Muscle of arm (tissue), 14 donors: ENCODE measurements at places on chromosomes 1 and 21. TPM values are rescaled to one million over a fixed set of nuclear protein-coding genes. Genes with fewer than 3 reads are reported as not detected.
A peak's percentile ranks its signal among the peaks of the same experiment; 100 is the strongest.

GRCh38 chr1:88998716-88999115 is 6.3 kb upstream of the KYAT3 start:
- peak; percentile 81 for DNase-seq

DNA sequence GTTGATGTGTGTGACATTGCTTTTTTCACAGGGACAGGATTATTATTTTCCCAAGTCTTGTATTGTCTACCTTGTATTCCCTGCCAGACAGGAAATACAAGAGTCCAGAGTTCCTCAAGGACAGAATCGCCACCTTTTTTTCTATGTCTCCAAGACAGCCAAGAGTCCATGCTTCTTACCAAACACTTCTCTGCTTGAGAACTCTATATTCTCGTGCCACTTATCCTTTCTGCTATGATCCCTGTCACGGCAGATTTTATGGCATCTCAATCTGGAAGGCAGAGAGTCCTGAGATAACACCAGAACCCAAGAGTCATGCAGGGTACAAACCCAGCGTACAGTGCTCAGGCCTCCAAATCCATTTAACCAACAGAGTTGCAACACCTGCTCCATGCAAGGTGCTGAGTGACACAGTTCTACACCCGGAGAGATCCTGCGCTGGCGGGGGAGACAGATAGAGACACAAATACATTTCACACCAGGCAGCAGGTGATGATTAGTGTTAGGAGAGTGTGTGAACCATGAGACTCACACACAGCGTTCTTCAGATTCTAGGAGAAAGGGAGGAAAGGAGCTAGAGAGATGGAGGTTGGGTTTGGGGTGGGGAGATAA is 107.6 kb downstream of the NAV1 start:
- DNase-seq: no peak

DNA sequence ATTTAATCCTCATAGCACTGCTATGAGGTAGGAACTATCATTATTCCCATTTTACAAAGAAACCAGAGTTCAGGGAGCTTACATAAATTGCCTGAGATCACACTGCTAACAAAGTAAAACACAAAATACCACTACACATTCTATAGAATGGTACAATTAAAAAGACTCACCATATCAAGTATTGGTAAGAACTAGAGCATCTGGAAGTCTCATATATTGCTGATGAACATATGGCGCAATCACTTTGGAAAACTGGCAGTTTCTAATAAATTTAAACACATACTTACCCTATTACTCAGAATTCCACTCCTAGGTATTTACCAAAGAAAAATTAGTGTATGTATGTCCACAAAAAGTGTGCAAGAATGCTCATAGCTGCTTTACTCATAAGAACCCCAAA is 261.5 kb downstream of the RRAGC start:
- DNase-seq: no peak

DNA sequence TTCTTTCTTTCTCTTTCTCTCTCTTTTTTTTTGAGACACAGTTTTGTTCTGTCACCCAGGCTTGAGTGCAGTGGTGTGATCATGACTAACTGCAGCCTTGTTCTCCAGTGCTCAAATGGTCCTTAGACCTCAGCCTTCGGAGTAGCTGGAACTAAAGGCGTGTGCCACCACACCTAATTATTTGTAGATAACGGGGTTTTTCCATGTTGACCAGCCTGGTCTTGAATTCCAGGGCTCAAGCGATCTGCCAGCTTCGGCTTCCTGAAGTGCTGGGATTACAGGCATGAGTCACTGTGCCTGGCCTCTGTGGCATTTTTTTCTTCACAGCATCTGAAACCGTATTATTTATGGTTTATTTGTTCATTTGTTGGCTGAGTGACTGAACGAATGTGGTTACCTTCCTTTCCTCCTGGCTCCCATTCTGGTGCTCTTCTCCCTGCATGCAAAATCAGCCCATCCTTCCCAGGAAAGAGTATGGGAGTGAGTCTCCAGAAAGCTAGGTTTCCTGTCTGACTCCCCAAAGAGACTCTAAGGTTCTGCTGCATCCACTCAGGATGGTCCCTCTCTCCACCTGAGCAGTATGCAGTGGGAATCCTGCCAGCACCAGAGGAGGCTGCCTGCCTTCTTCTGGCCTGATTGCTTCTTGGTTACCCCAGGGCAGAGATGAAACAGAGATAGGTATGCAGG is 155.0 kb upstream of the BEND5 start:
- no peak for DNase-seq

GRCh38 chr1:7754234-7754633 is 16.9 kb upstream of the VAMP3 start:
- DNase-seq: no peak

DNA sequence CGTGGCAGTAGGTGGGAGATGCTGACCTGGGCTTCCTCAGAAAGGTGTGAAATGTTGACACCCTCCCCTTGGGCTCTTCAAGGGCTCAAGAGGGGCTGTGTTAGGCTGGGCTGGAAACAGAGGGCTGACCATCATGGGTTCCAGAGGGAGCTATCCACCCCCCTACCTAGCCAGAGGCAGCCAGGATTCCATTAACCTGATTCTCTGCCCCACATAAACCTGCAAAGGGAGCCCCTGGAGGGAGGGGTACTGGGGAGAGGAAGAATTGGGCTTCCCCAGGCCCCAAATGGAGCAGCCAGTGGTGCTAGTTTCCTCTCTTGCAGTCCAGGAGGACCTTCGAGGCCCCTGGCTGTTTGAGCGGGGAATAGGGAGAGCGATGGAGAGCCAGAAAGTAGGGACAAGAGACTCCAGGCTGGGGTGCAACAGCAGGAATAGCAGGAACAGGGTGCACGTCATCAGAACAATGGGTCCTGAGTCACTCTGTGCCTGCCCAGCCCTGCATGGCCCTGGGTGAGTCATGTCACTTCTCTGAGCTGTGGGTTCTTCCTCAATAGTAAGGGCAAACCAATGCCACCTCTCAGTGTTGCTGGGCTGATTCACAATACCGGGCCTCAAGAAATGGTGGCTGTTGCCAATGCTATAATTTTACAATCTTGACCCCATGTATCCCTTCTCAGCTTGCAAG is 121.2 kb downstream of the EPHB2 start:
- no peak for DNase-seq

GRCh38 chr1:226100436-226101391 is 38.2 kb downstream of the H3-3A start:
- no peak for DNase-seq

GRCh38 chr1:207284209-207284897 is 37.1 kb upstream of the CD55 start:
- DNase-seq: no peak

DNA sequence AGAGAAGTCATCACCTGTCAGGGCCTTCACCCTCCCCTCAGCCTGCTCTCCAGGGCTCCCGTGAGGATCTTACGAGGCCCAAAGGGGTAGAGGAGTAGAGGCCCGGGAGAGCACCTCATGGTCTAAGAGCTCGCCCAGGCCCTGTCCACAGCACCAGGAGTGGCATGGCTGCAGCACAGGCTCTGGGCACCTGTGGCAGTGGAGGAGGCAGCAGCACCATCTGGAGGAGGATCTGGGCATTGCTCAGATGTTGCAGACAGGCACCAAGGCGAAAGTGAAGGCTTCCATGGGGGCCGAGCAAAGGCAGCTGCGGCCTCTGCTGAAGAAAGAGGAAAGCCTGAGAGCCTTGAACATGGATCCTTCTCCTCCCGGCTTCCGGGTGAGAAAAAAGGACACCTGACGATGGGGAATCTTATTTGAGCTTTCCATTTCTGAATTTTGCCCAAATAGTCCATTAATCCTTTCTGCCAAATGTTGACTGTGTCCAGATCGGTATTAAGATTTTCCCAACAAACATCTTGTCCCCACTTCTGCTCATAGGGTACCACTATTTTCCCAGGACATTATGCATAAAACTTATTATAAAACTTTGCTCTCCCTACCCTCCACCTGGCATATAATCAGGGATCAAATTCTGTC is 604.7 kb downstream of the PTPRC start:
- DNase-seq: no peak

The CDA gene
- polyA plus RNA-seq: 0.49 TPM

The ANKRD13C gene
- polyA plus RNA-seq: 18.8 TPM

- no peak for DNase-seq
Measured at GRCh38 chr1:215730600-215730999, 163.5 kb downstream of the KCTD3 start.

The OR2L8 gene
- polyA plus RNA-seq: not detected

The ITGB2 gene
- 8.0 TPM for polyA plus RNA-seq

- no peak for DNase-seq
Measured at GRCh38 chr1:64114012-64114525, 89.4 kb upstream of the UBE2U start.

The GPBP1L1 gene
- 52.4 TPM for polyA plus RNA-seq

The PCP4 gene
- 2.3 TPM for polyA plus RNA-seq

DNA sequence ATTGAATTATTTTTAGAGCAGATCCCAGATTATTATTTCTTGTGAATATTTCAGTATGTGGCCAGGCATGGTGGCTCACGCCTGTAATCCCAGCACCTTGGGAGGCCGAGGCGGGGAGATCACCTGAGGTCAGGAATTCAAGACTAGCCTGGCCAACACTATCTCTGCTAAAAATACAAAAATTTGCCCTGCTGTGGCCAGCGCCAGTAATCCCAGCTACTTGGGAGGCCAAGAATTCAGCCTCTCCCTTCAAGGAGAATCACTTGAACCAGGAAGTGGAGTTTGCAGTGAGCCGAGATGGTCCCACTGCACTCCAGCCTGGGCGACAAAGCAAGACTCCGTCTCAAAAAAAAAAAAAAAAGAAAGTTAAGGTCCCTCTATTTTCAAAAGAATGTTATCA is 4.3 kb downstream of the OSBPL9 start:
- DNase-seq: no peak

DNA sequence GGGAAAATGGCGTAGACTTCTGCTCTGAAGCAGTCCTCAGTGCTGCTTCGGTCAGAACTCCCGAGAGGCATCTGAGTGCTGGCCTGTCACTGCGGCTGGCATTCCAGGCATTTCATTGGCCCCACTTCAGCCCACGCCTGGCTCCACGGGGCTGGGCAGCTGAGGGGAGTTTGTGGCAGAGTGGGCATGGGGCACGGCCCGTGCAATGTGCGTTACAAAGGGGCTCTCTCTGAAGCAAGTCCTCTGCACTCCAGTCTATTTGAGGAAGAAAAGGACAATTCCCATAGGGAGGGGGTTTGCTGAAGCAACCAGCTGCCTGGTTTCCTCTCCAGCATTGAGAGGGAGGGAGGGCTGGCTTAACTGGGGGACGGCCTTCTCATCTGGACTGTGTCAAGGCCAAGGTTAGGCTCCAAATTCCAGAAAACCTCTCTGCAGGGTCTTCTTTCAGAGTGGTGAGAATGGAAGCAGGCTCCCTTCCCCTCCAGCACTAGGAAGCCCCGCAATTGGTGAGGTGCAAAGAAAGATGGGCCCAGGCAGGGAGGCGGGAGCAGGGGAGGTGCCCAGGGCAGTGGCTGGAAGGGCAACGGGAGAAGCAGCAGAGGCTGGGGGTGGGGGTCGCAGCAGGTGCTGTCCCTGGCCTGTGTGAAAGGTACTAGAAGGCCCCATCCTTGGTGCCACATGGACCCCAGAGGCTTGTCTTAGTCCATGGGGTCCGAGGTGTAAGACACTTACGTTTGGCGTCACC is 21.1 kb upstream of the GPR157 start:
- DNase-seq: no peak

DNA sequence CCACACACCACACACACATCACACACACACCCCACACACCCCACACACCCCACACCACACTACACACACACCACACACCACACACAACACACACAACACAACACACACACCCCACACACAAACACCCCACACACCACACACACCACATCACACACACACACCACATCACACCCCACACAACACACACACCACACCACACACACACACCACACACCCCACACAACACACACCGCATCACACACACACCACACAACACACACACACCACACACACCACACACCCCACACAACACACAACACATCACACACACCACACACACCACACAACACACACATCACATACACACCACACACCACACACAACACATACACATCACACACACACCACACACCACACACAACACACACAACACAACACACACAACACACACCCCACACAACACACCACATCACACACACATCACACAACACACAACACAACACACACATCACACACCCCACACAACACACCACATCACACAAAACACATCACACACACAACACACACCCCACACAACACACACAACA is 2.4 kb downstream of the LYPD8 start:
- DNase-seq: no peak

DNA sequence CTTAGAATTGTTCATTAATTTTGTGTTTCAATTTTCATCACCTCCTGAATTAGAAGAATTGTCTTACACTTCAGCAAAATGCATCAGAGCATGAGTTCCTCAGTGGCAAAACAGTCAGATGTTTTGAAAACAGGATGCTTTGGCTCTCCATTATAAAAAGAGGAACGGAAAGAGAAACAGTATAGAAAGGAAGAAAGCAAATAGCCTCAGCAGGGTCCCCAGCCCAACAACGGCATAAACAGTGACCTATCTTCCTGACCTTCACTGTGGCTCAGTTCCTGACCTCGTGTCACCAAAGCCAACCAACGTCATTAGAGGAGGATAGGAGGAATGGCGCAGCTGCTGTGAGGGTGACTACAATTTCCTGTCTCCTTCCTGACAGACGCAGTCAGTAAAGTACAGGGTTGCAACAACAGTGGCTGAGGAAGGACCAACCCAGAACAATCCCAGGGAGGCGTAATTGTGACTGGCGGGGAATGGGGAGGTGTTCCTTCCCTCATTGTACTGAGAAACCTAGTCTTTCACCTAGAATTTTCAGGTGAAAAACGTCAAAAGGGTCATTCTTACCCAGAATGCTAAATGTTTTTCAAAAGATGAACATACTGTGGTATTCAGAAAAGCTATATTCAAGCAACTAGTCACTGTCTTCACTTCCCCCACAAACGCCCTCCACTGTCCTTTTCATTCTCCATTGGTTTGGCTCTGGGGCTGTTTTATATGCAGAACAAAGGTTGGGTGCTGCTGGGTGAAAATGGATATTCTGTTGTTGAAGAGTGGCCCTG is 197.9 kb upstream of the SGIP1 start:
- no peak for DNase-seq

The PDE4B gene
- 16.4 TPM for polyA plus RNA-seq

DNA sequence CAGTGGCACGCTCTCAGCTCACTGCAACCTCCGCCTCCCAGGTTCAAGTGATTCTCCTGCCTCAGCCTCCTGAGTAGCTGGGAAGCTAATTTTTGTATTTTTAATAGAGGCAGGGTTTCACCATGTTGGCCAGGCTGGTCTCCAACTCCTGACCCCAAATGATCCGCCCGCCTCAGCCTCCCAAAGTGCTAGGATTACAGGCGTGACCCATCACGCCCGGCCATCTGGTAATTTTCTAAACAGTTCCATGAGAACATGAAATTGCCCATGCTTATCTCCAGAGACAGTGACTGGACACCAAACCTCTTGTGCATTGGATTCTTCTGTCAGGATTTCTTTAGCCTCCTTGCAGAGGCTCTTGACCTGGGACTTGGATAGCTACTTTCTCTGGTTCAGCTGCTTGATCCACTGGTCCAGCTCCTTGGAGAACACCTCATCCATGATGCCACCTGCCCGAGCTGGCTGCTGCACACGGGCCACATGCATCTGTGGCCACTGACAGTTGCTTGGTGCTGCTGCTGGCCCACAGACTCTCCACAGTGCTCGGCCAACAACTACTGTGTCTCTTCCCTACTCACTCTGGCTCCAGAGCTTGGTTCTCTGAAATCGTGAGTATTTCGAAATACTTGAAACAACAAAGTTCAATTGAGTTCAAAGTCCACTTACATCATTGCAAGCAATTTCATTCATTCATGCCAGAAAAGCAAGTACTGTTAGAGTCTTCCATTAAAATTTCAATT is 40.0 kb upstream of the CTPS1 start:
- DNase-seq: no peak

- peak; percentile 51 for DNase-seq
Measured at GRCh38 chr1:45493116-45493697, 2.2 kb upstream of the TESK2 start.
